ENCODE measurements at places on chromosomes 1 and 21.
A peak's percentile ranks its signal among the peaks of the same experiment; 100 is the strongest.

DNA sequence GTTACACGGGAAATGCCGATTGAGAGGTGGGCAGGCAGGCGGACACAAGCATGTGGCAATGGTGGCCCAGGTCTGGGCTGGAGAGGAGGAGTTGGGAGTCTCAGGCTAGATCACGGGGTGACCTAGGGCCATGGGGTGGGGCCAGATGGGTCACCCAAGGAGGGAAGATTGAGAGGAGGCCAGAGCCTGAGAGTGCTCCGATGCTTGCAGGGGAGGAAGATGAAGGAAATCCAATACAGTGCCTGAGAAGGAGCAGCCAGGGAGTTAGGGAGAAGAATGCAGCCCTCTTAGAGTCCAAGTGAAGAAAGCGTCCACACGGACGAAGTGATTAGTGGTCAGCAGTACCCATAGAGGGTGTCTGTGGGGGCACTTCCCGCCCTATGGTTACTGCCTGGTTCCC, 61.4 kb upstream of the FAM3B start:
- DNase-seq: no peak

DNA sequence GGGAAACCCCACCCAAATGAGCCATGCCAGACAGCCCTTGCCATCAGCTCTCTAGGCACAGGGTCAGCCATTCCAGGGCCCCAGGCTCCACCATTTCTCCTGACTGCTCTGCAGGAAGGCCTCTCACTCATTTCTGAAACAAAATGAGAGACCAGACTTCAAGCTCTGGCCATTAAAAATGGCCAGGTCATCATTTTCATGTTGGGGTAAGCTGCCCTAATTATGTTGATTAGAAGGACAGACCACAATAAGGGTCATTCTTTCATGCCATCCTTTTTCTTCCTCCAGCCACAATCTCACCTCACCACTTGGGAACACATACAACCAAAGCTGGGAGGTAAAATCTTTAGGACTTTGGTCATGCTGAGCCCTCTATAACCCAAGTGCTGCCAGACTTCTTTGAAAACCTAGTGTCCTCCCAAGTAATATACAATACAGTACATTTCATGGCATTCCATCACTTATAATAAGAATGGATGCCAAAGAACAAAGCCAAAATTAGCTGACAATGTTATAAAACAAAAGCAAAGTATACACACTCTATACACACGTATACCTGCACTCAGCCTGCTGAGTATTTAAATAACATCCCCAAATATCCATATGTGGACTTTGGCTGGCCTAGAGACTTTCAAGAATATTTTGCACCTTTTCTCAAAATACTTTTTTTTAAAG, 22.4 kb upstream of the RBBP5 start:
- no peak for DNase-seq

DNA sequence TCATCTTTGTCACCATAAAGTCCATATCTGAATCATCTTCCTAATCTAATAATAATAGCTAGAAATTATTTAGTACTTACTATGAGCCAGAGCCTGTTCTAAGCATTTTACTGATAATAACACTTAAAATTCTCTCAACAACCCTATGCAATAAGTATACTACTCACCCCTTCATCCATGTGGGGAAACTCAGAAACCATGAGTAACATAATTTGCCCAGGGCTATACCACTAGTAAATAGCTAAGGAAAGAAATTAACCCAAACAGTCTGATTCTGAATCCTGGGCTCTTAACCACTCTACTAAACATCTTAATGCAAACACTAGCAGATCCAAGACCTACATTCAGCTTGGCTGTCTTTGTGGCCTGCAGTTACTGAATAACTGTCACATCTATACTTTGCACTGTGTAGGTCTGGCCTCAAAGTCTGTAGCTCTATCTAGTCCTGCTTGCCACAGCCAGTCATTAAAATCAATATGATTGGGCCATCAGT, 394.8 kb upstream of the ESRRG start:
- no peak for DNase-seq

DNA sequence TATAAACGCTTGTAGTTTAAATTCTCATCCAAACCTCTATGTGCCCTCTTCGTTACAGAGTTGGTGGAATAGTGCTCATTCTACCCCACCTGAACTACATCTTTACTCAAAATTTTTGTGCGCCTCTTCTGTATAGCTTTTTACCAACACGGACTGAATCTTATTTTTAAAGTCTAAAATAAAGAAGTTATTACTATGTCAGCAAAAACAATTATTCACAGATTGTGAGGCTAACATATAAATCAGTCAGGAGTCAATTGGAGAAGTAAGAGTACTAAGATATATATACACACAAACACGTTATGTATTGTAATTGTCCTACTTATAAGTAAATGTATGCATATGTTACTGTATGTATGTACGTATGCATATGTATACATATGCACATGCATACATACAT, 274.9 kb upstream of the ADGRL4 start:
- DNase-seq: no peak

- DNase-seq: no peak
Measured at GRCh38 chr1:165444897-165445370, at the start of gene RXRG. RXRG (minus strand) TSS chr1:165445126; CDS start chr1:165444893, 233 bp downstream.

DNA sequence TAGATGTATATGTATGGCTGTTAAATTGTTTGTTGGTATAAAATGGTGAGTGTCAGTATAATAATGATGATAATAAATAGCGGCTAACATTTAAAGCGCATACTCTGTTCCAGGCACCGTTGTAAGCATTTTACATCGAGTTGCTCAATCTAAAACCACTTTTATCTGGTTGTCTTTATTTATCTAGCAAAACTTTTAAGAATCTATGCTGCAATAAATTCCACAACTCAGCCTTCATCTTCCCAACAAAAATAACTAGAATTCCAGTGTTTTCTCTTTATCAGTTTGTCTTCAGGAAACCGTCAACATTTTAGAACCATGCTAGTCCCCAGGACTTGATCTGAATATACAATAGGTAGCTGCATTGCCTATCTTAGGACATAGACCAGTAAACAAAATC, 19.3 kb upstream of the SLC16A1 start:
- DNase-seq: no peak

DNA sequence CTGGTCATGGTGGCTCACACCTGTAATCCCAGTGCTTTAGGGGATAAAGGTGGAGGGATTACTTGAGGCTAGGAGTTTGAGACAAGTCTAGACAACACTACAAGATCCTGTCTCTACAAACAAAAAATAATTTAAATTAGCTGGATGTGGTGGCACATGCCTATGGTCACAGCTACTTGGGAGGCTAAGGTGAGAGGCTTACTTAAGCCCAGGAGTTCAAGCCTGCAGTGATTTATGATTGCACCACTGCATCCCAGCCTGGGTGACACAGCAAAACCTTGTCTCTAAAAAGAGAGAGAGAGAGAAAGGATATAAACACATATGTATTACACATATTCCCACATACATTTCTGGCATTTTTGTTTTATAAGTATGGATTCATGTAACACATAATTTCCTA, 325.2 kb downstream of the DUSP10 start:
- no peak for DNase-seq

DNA sequence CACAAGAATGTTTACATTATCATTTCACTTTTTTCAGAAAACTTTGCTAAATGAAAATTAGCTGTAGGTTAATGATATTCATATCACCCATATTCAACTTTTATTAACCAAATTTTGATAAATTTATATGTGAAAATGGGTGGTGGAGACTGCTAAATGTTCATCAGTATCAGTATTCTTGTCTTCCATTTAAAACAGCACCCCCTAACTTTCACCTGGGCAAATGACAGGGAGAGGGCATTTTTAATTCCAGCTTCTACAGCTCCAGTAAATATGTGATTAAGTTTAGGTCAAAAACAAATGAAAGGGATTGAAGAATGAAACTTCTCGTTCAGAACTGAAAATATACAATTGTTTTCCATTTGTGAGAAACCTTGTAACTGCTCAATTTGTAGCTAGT, 722.2 kb downstream of the KCNT2 start:
- DNase-seq: no peak

- peak; percentile 44 for DNase-seq
Measured at GRCh38 chr1:54547601-54548388, at the start of gene ACOT11. ACOT11 (plus strand) TSS chr1:54548228; CDS start chr1:54548310, 82 bp downstream.

DNA sequence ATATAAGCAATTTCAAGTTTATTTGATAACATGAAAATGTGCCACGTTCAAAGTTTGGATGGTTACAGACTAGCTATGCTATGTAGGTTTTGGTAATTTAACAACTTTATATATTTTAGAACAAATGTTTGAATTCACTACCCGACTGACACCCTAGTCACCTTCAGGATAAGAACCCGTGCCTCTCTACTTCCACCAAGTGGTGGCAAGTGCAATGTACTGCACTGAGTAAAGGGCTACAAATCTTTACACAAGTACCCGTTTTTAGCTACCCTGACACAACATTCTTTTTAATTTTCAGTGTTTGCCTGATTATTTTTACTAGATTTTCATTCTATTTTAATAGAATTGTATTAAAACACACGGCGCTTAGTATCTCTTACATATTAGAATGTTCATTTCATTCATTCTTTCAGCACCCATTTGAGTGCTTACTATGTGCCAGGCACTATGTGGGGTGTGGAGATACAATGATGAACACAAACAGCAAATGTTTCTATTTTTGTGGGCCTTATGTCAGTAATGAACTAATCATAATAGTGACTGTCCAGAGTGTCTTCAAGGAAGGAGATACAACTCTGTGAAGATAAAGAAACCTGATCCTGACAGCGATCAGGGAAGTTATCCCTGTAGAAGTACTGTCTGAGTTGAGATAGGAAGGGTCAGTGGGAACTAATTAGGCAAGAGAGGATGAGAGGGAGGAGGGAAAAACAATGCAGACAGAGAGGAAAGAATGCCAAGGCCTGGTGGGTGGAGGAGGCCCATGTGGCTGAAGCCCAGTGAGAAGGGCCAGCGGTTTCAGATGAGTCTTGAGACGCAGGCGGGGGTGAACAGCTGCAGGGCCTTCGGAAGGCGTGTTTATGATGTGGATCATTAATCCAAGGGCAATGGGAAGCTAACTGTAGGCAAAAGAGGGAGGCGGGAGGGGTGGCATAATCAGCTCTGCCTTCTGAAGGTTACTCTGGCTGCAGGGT, 3.8 kb downstream of the LCA5L start:
- DNase-seq: peak; percentile 53

- DNase-seq: no peak
Measured at GRCh38 chr1:56396581-56396980, 182.8 kb downstream of the PLPP3 start.

DNA sequence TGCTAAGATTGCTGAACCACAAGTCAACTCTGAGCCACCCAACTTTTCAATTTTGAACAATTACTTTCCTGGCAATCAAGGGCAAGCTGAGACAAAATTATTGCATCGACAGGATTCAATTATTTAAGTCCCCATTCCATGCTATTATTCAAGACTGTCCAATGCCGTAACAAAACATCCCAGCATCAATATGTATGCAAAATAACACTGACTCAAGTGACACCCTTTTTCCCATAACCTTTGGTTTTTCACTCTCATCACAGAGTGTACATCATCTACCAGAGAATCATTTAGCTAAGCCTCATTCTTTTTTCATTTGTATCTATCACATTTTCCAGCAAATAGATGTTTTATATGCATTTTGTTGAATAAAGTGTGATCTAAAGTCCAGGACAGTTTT, 54.6 kb downstream of the ERICH3 start:
- no peak for DNase-seq

GRCh38 chr1:203114202-203114601, 13.3 kb upstream of the ADORA1 start:
- DNase-seq: no peak

DNA sequence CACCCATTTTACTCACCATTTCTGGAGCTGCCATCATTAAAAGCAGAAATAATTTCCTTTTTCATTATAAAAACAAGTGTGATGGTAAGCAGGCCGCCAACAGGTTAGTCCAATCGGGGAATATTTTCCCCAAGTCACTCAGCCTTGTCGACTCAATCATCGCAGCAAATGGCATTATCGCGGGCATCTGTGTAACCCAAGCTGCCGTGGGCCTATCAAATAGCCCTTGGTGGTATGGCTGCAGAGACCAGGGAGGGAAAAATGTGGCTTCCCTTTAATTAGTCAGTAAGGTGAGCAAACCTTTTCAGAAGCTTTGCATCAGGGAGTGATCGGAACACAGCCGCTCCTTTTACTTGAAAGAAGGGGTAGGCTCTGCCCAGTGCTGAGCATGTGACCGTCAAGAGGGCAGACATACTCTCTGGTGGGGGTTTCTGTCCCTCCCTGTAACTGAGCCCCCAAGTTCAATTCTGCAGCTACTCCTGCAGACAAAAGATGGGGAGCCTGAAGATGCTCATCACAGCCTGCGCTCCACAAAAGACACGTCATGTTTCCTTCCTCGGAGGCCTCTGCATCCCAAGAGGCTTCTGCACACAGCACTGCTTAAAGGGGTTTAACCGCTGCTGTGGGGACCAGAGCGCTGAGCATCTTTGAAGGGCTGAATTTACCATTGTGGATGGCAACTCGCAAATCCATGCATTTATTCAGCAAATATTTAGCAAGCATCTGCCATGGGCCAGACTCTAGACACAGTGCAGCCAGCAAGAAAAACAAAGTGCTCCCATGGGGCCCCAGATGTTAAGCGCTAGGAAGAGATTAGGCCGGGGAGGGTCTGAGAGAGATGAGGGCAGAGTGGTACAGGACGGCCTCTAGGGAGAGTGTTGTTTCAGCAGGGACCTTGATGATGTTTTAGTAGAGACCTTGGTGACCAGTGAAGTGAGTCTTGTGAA, 1.2 kb upstream of the TMPRSS3 start:
- DNase-seq: no peak

GRCh38 chr1:39960431-39960958, 5.5 kb downstream of the MFSD2A start:
- peak; percentile 85 for DNase-seq

DNA sequence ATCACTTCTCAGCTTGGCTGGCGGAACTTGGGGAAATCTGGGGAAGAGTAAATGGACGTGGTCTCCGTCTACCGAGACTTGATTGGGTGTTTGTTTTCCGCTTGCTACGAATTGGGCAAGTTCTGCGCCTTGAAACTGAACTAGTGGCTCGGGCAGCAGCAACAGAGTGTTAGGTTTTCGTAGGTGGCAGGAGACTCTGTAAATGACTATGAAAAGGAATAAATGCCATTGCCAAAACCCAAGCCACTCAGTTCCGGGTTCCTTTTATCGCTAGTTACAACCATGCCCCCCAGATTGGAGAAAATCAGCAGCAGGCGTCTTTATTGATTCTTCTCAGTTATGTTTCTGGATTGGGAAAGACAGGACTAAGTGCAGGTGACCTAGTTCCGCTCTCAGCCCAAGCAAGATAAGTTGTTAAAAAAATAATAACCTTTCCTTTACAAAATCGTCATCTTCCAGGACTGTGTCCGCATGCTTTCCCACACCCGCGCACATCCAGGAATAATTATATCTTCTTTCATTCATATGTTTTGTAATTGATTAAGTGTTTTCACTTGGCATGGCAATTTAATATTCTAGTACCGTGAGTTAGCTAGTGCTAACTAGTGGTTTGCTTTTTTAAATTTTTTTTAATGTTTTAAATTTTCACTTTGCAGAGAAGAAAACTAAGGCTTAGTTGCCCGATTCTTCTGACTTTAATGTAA, 3.4 kb downstream of the LHX9 start:
- no peak for DNase-seq

GRCh38 chr1:99441299-99442095, 177.2 kb downstream of the PLPPR4 start:
- no peak for DNase-seq

GRCh38 chr1:156851779-156852417, 7.0 kb downstream of the INSRR start:
- DNase-seq: no peak

Data from SHP77 treated with DMSO at 0.1 percent for 48 hours (cell line).